ENCODE measurements at places on chromosomes 16 and 17. TPM values are rescaled to one million over a fixed set of nuclear protein-coding genes. Genes with fewer than 3 reads are reported as not detected.

DNA sequence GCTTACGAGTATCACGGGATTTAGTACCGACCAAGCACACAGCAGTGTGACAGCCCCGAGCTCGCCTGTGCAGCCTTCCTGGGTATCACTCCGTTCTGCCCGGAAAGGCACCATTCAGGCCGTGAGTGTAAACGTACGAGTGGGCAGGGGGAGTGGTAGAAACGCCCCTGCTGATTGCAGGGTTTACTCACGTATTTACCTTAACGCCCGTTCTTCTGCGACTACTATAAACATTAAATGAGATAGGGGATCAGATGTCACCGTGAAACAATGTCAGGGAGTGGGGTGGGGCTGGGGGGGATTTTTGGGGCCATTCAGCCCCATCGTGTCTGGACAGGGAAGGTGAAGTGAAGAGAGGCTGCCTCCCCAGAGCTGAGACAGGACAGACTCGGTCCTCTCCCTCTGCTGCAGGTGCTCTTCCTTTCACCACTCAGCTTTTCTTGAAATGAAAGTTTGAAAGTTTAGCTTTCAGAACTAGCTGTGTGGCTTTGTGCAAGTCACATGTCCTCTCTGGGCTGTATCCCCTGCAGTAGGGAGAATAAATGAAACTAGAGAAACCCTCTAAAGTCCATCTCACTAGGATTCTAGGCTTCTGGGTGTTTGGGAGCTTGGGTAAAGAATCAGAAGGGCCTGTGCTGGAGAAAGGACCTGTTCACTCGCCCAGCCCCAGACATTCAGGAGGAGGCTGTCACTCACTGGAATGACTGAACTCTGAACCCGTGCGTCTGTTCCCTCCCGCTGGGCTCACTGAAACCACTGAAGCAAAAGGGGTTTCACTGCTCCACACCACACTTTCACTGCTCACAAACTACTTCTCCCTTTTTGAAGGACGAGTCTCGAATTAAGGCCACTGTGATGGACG is 66.7 kb downstream of the RPA1 start:
- peaks cover 61% of the 10 kb centered on the region for H3K36me3 ChIP-seq
- no peak overlapping the region for H3K4me3 ChIP-seq
- no peak overlapping the region for H3K27ac ChIP-seq
- H3K27me3 ChIP-seq: no peaks in the 10 kb centered on the region

DNA sequence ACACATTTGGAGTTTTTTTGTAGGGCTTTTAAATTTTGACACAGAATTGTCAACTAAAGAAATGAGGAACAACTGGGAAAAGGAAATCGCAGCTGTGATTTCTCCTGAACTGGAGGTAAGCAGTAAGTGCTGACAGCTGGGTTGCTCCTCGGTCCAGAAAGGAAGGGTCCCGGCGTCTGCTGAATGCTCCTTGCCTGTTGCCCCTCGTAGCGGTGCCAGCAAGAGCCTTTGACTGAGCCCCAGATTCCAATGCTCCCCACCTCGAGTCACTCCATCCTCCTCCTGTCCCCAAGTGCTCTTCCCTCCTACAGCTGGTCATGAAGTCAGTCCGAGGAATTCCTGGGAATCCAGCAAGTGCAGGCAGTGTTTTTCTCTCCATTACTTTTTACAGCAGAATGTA is 32.0 kb upstream of the ENDOV start:
- no peak overlapping the region for H3K27ac ChIP-seq
- H3K36me3 ChIP-seq: peaks cover 92% of the 10 kb centered on the region
- no peak for DNase-seq

DNA sequence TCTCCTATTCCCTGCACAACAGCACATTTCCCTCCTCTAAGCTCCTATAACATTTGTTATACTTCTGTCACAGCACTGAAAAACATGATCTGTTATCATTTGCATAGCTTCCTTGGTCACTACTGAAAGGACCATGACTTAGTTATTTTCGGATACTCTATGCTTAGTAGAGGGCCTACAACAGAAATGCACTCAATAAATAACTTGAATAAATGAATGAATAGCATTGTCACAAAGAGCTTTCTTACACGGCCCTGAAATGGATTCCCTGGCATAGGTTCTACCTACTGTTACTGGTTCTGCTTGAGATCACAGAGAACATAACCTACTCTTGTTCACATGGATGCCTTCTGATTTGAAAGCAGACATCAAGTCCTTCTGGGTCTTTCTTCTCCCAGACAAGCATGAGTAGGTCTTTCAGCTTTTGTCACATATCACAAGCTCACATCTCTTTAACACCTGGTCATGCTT is 41.6 kb downstream of the MYO1D start:
- no peak overlapping the region for H3K27ac ChIP-seq
- no peak for DNase-seq
- no peaks in the 10 kb centered on the region for H3K4me1 ChIP-seq
- H3K36me3 ChIP-seq: no peaks in the 10 kb centered on the region

- no peak overlapping the region for H3K27ac ChIP-seq
- no peaks in the 10 kb centered on the region for H3K36me3 ChIP-seq
- no peaks in the 10 kb centered on the region for H3K4me1 ChIP-seq
- H3K27me3 ChIP-seq: no peaks in the 10 kb centered on the region
- DNase-seq: no peak
Measured at GRCh38 chr16:62022688-62023087, 13.6 kb downstream of the CDH8 start.

KRTAP4-4 gene
- not detected for total RNA-seq
